ENCODE measurements at places on chromosomes 2 and 18.

DNA sequence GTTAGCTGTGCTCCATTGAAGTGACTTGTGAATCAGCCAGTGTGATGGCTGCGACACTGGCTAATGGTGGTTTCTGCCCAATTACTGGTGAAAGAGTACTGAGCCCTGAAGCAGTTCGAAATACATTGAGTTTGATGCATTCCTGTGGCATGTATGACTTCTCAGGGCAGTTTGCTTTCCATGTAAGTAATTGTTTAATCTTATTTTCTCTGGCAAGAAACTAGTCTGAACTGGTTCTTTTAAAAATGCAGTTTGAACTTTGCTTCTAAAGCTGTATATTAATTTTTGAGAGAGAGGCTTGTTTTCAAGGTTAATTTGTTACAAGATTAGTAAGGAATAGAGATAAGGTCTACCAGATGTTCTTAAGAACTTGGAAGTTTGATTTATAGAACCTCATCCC, 46.7 kb downstream of the GLS start:
- DNase-seq = no peak

DNA sequence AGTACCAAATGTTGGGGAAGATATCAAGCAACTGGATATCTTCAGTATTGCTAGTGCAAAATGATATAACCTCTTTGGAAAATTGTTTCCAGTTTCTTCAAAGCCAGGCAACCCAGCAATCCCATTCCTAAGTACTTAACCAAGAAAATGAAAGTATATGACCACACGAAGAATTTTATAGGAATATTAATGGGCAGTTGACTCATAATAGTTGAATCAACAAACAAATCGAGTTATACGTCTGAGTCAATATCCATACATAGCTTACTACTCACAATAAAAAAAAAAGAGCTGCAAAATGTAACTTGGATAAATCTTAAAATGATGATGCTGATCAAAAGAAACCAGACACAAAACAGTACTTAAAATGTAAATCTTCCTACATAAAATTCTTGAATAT, 810.4 kb downstream of the METTL4 start:
- DNase-seq = no peak

DNA sequence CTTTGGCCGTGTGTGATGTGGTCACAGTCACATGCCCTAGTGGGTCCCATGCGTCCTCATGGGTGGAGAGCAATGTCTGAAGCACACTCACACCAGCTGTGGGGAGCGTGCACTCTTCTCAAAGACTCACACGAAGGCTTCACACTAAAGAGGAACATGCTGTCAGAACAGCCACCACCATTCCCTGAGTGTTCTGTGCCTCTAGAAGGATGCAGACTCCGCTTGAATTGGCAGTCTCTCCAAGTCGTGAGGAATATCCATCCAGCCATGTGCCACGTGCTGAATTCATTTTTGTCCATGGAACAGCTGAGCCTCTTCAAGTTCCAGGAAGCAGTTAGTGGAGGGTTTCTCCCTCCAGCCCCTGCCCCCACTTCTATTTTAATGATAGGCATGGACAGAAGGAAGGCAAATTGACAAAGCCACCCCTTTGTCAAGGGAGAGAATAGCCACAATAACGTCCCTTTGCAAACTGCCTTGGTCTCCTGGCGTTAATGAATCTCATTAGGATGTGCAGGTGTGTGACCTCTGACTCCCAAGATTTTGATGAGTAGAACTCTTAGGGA, 464.3 kb upstream of the ID2 start:
- peak; percentile 79 for DNase-seq

GRCh38 chr18:21918693-21919092, 178.1 kb downstream of the MIB1 start:
- no peak for DNase-seq

- DNase-seq = peak; percentile 83
Observed at GRCh38 chr2:55961318-55961911, 37.8 kb upstream of the EFEMP1 start.

DNA sequence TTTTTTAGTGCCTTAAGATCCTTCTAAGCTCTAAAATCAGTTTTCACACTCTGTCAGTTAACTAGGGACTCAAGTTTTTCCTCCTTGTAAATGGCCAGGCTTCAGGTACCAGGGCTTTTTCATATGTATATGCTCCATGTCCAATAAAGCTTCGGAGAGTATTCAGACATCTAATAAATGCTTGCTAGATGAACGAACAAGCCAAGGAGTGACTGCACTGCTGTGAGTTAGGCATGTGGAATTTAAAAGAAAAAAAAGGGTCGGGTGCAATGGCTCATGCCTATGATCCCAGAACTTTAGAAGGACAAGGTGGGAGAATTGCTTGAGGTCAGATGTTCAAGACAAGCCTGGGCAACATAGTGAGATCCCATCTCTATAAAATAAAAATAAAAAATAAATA, 81.9 kb downstream of the CDH2 start:
- no peak for DNase-seq

- DNase-seq = no peak
Observed at GRCh38 chr2:150872756-150873395, 385.4 kb upstream of the RND3 start.

All from NCI-H1417 (cell line).